ENCODE measurements at places on chromosomes 2 and 18.

- no peak overlapping the region for H3K4me3 ChIP-seq
- no peaks in the 10 kb centered on the region for H3K36me3 ChIP-seq
- H3K27ac ChIP-seq, result no peak overlapping the region
- no peak for DNase-seq
Observed at GRCh38 chr18:51137026-51137729, 60.3 kb downstream of the MEX3C start.

GRCh38 chr2:41954304-41955291 is 93.2 kb upstream of the PKDCC start:
- no peak overlapping the region for H3K4me3 ChIP-seq
- H3K27me3 ChIP-seq, result no peaks in the 10 kb centered on the region
- H3K36me3 ChIP-seq, result no peaks in the 10 kb centered on the region
- H3K4me1 ChIP-seq, result no peaks in the 10 kb centered on the region

GRCh38 chr2:98649992-98650375 is 41.6 kb downstream of the UNC50 start:
- H3K4me1 ChIP-seq, result no peaks in the 10 kb centered on the region
- no peak overlapping the region for H3K27ac ChIP-seq
- peaks cover 11% of the 10 kb centered on the region for H3K36me3 ChIP-seq
- H3K4me3 ChIP-seq, result no peak overlapping the region
- no peaks in the 10 kb centered on the region for H3K27me3 ChIP-seq

DNA sequence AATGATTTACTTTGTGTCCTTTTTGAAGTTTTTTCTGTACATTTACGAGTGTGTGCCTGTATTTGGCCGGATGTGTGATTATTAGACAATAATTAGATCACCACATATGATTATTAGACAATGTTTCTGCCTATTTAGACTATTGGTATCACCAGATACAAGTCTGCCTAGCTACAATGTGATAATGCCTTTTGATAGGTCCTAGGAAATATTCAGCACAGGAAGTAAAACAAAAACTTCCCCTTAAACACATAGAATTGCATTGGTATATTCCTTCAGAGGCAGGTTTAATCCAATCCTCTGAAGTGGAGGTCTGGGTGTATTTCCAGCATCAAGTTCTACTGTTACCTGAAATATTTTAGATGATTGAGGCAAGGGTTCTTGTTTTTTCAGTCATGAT is 275.1 kb downstream of the TGIF1 start:
- peaks cover 12% of the 10 kb centered on the region for H3K4me1 ChIP-seq
- DNase-seq, result no peak
- H3K27me3 ChIP-seq, result no peaks in the 10 kb centered on the region

- H3K4me1 ChIP-seq, result no peaks in the 10 kb centered on the region
- H3K27ac ChIP-seq, result no peak overlapping the region
- no peaks in the 10 kb centered on the region for H3K27me3 ChIP-seq
Observed at GRCh38 chr18:51153659-51154371, 43.7 kb downstream of the MEX3C start.

DNA sequence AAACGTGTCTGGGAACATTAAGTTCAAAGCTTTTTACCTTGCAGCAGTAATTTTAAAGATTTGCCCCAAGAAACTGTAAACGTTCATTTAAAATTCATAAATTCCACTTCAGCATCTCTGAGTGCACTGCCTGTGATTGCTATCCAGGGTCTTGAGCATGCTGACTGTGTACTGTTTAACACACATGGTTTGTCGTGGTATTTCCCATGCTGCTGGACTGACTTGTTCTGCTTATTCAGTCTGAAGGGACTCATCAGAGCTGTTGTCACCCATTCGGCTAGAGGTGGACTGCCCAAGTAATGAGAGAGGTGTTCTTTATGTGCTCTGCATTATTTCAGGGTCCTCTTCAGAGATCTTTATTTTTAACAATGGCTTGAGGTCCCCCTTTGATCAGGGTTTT is 53.1 kb downstream of the RHBDD1 start:
- no peak for DNase-seq
- H3K4me1 ChIP-seq, result peaks cover 3% of the 10 kb centered on the region
- no peaks in the 10 kb centered on the region for H3K27me3 ChIP-seq
- no peak overlapping the region for H3K27ac ChIP-seq
- H3K4me3 ChIP-seq, result no peak overlapping the region

DNA sequence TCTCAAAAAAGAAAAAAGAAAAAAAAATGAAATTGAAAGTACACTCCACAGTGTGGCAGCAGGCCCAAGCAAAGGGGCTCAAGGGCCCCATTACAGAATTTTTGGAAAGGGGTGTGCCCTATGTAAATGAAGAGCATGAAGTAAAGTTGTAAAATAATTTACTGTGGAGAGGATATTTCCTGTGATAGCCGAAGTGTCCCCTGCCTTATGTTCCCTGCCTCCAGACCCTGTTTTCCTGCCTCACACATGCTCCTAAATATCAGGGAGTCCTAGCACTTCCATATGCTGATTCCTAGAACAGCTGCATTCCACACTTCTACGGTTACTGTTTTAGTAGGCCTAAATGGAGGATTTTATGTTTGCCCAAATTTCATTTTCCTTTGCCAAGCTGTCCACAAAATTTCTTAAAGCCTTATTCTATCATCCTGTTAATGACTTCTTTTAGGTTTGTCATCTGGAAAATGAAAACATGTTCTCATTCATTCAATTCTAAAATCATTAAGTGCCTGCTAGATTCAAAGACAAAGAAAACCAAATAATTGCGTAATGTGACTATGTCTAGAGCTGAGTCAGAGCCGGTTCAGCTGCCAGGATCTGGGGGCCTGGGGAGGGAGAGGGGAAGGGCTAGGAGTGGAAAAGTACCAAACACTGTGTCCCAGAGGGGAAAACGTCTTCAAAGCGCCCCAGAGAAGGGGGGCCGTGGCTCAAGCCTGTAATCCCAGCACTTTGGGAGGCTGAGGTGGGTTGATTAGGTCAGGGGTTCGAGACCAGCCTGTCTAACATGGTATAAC is 25.9 kb upstream of the IMPA2 start:
- H3K4me1 ChIP-seq, result peaks cover 10% of the 10 kb centered on the region
- no peaks in the 10 kb centered on the region for H3K27me3 ChIP-seq
- no peaks in the 10 kb centered on the region for H3K36me3 ChIP-seq
- DNase-seq, result no peak
- H3K4me3 ChIP-seq, result no peak overlapping the region

GRCh38 chr2:44836174-44836573 is 105.3 kb upstream of the SIX3 start:
- no peak for DNase-seq
- no peaks in the 10 kb centered on the region for H3K36me3 ChIP-seq
- H3K4me3 ChIP-seq, result no peak overlapping the region
- no peaks in the 10 kb centered on the region for H3K4me1 ChIP-seq
- H3K27ac ChIP-seq, result no peak overlapping the region

GRCh38 chr2:223043164-223043941 is 8.6 kb upstream of the KCNE4 start:
- no peak for DNase-seq
- H3K27ac ChIP-seq, result no peak overlapping the region
- H3K4me1 ChIP-seq, result peaks cover 4% of the 10 kb centered on the region
- H3K4me3 ChIP-seq, result no peak overlapping the region
- H3K36me3 ChIP-seq, result no peaks in the 10 kb centered on the region
- no peaks in the 10 kb centered on the region for H3K27me3 ChIP-seq

- no peak for DNase-seq
- no peak overlapping the region for H3K27ac ChIP-seq
- H3K4me3 ChIP-seq, result no peak overlapping the region
- H3K36me3 ChIP-seq, result no peaks in the 10 kb centered on the region
- no peaks in the 10 kb centered on the region for H3K4me1 ChIP-seq
Observed at GRCh38 chr2:552906-553305, 124.3 kb downstream of the TMEM18 start.

GRCh38 chr2:190646780-190647522 is 1.9 kb upstream of the NAB1 start:
- H3K36me3 ChIP-seq, result no peaks in the 10 kb centered on the region
- no peak overlapping the region for H3K4me3 ChIP-seq

DNA sequence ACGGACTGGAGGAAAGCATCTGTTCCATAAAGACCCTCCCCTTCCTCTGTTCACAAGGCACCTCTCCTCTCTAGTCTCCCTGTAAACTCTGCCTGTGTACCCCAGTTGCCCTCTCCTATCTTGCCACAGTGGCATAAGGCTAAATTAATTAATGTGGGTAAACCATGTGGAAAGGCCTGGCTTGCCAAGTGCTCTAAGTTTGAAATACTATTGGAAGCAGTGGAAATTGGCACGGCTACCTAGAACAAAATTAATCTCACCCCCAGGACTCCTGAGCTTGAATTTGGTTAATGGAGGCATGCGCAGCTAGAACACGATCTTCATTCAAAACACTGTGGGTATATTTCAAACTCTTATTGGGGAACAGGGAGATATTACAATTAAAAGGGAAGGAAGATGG is 19.2 kb upstream of the SLC14A2 start:
- no peaks in the 10 kb centered on the region for H3K36me3 ChIP-seq
- DNase-seq, result no peak
- H3K4me3 ChIP-seq, result no peak overlapping the region
- no peak overlapping the region for H3K27ac ChIP-seq
- no peaks in the 10 kb centered on the region for H3K4me1 ChIP-seq

- H3K27ac ChIP-seq, result no peak overlapping the region
- H3K36me3 ChIP-seq, result no peaks in the 10 kb centered on the region
- DNase-seq, result no peak
- H3K27me3 ChIP-seq, result no peaks in the 10 kb centered on the region
Observed at GRCh38 chr18:52970686-52971085, 630.7 kb downstream of the DCC start.

DNA sequence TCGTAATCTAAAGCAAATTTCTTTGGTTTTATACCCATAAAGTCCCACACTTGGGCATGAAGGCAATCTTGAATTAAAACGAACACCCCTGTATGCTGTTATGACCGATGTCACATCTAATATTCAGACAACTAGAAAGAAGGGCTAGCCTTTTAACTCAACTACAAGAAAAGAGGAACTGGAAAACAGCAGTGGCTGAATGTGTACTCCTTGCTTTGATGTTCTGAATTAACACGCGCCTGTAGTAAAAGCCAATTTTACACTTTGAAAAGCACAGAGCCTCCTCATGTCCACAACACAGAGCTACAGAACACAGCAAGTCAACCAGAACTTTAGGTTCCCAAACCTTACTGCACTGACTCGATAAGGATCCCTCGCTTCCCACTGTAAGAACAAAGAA is 147.6 kb downstream of the HDAC4 start:
- peaks cover 41% of the 10 kb centered on the region for H3K4me1 ChIP-seq
- no peak overlapping the region for H3K4me3 ChIP-seq
- DNase-seq, result no peak
- no peaks in the 10 kb centered on the region for H3K36me3 ChIP-seq

- H3K27me3 ChIP-seq, result no peaks in the 10 kb centered on the region
- H3K4me3 ChIP-seq, result no peak overlapping the region
- DNase-seq, result no peak
Observed at GRCh38 chr2:68214381-68214780, 38.0 kb downstream of the PPP3R1 start.

GRCh38 chr18:45993438-45993837 is 26.3 kb upstream of the EPG5 start:
- H3K27ac ChIP-seq, result no peak overlapping the region
- H3K4me3 ChIP-seq, result no peak overlapping the region
- no peak for DNase-seq
- H3K4me1 ChIP-seq, result no peaks in the 10 kb centered on the region

DNA sequence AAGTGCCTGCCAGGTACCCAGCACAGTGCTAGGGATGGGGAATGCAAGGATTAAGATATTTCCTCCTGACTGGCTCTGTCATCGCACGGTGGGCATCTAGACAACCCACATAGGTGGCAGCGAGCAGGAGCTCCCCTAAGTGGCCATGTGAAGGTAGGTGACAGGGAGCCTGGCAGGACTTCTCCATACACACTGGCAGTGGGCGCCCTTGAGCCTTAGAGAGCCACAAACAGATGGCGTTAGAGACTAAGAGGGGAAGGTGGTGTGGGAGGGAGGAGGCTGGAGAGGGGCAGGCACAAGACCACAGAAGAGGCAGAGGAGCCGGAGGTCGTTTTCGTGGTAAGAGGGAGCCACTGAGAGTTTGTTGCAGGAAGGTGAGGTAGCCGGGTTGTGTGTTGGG is 15.2 kb downstream of the PRELID3A start:
- DNase-seq, result no peak
- H3K36me3 ChIP-seq, result peaks cover 15% of the 10 kb centered on the region
- no peak overlapping the region for H3K27ac ChIP-seq
- peaks cover 16% of the 10 kb centered on the region for H3K4me1 ChIP-seq
- no peak overlapping the region for H3K4me3 ChIP-seq
- H3K27me3 ChIP-seq, result no peaks in the 10 kb centered on the region

GRCh38 chr2:46392561-46393346 is 86.6 kb upstream of the TMEM247 start:
- H3K27me3 ChIP-seq, result no peaks in the 10 kb centered on the region
- no peak overlapping the region for H3K4me3 ChIP-seq
- no peaks in the 10 kb centered on the region for H3K4me1 ChIP-seq
- no peak for DNase-seq

DNA sequence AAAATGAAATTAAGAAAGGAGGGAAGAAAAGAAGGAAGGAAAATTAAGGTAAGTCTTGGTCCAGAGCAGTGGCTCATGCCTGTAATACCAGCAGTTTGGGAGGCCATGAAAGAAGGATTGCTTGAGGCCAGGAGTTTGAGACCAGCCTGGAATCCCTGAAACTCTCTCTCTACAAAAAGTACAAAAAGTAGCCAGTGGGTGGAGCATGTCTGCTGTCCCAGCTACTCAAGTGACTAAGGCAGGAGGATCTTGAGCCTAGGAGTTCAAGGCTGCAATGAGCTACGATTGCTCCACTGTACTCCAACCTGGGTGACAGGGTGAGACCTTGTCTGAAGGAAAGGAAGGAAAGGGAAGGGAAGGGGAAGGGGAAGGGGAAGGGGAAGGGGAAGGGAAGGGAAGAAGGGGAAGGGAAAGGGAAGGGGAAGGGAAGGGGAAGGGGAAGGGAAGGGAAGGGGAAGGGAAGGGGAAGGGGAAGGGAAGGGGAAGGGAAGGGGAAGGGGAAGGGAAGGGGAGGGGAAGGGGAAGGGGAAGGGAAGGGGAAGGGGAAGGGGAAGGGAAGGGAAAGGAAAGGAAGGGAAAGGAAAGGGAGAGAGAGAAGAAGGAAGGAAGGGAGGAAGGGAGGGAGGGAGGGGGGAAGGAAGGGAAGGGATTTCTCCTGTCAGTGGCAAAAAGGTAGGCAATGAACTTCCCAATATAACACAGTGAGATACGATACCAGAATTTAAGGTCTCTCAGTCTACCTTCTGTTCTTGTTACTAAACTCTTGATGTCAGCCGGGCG is 412.8 kb downstream of the CMPK2 start:
- DNase-seq, result no peak
- H3K27ac ChIP-seq, result no peak overlapping the region
- H3K4me1 ChIP-seq, result no peaks in the 10 kb centered on the region
- no peaks in the 10 kb centered on the region for H3K27me3 ChIP-seq

GRCh38 chr2:100013892-100014677 is 128.3 kb downstream of the AFF3 start:
- H3K4me3 ChIP-seq, result no peak overlapping the region
- no peaks in the 10 kb centered on the region for H3K4me1 ChIP-seq
- H3K27ac ChIP-seq, result no peak overlapping the region
- H3K27me3 ChIP-seq, result no peaks in the 10 kb centered on the region
- no peak for DNase-seq

GRCh38 chr2:42361728-42362283 is 789 bp upstream of the COX7A2L start:
- H3K4me3 ChIP-seq, result peak overlapping the region; percentile 95
